ENCODE measurements at places on chromosomes 7 and 10.

DNA sequence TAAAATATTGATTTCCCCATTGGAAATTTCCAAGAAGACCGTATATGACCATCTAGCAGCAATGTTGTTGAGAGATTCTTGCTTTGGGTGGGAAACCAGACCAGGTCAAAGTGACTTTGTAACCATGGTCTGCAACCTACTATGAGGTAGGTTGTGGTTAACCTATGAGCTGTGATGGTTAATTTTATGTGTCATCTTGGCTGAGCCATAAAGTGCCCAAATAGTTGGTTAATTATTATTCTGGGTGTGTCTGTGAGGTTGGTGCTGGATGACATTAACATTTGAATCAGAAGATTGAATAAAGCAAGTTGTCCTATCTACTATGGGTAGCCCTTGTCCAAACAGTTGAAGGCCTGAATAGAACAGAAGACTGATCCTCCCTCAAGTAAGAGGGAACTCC lies 18.3 kb upstream of the RALA start:
- DNase-seq: no peak

DNA sequence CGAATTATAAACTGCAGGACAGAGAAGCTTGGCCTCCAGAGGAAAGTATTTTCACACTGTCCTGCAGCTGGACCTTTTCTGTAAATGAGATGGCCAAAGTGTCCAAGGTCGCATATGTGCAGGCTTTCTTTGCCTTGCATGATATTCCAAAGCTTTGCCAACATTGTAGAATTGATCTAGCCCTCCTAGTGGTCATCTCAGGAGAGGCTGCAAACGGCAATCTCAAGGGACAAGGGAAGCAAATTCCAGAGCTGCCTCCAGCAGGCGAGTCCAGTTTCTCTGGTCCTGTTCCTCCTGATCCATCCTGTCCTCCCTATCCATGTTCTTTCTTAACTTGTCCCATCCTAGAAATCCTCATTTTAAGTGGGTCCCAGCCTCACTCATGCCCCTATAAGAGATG lies 373.4 kb upstream of the PCDH15 start:
- no peak for DNase-seq

GRCh38 chr7:45524445-45524844 lies 49.7 kb upstream of the ADCY1 start:
- DNase-seq: no peak

DNA sequence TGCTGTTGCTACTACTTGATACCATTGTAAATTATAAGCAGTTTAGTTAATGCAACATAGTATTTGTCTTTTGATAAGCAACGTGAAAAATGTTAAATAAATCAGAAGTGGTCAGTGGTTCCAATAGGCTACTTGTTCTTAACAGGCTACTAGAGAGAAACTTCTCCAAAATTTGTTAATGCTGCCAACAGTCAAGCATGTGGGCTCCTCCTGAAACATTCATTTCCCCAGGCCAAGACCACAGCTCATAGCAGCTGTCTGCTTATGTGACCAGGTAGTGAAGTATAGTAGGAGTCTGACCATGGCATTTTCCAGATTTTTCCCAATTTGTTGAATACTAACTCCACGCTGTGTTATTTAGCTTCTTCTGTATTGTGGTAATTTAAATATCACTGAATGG lies 81.0 kb downstream of the CYP51A1 start:
- no peak for DNase-seq

DNA sequence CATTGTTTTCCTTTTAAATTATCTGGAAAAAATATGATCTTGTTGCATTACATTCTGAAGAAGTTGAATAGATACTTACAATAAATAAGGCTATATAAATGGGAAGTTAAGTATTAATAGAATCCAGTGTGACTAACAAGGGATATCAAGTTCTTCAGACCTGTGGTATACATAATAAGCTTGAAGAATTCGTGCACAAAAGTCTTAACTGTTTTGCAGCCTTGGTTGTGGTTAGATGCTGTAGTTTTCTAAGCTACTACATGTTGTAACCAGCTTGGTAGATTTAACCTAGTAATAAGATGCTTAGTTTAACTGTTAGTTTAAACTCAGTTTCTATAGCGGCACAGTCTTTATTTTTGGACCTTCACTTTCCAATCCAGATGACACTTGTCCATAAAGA lies 106.2 kb upstream of the GLCCI1 start:
- peak; percentile 36 for DNase-seq
